Fibroblast of skin of left quadriceps (primary cell): ENCODE measurements at places on chromosomes 4 and X.
A peak's percentile ranks its signal among the peaks of the same experiment; 100 is the strongest.

- no peak for DNase-seq
These were observed 48.9 kb downstream of the CHIC2 start for GRCh38 chr4:54015423-54016030.

DNA sequence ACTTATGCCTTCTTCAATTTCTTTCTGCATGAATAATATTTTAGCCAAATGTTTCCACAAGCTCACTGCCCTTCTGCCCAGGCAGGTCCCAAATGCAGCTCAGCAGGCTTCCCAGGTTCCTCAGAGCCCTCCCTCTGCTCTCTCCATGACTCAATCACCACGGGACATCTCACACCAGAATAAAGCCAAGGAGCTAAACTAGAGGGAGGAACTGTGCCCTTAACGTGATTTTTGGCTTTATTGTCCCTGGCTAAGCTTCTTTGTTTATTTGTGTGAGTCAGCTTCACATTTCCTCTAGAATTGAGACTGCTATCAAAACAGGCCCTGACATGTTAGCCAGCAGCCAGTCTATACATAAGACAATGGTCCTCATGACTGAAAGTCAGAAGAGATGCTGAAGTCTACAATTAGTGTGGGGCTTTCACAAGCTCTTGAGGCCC is 186.4 kb upstream of the GALNT7 start:
- peak; percentile 20 for DNase-seq

DNA sequence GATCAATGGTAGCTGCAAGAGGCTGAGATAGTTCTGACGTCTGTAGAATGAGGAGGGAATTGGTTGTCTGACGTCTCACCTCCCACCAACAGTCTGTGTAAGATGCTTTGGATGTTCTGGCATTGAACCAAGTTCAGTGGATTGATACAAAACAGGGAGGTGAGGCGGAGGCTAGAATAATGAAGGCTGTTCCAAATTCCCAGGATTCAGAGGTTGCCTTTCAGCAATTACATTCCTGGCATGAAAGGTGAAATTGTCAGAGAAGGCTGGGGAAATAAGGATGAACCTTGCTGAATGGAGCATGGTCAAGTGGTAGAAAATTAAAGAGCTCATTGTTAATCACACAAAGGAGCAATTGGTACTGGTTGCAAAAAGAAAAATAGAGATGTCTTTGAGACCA is 241.6 kb downstream of the FBXW7 start:
- no peak for DNase-seq

DNA sequence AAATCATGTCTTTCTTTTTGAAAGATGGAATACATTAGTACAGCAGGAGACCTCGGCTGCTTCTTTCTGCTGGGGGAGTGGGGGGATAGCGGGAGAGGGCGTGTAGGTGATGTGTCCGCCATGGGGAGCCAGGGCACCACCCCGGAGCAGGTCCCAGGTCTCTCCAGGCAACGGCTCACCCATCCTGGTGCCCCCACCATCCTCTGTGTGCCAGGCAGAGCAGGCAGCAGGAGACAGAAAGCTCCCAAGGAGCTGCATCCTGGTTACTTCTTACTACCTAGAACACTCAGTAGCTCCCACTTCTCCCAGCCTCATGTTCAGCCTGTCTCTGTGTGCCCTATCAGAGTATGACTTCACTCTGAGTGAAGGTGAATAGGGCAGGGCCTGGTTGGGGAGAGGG is 23.6 kb downstream of the TNIP2 start:
- no peak for DNase-seq

- peak; percentile 36 for DNase-seq
These were observed 472.7 kb downstream of the ARAP2 start for GRCh38 chr4:35771571-35771970.

GRCh38 chr4:11483046-11483445 is 54.4 kb upstream of the HS3ST1 start:
- DNase-seq: no peak

GRCh38 chr4:8916906-8917305 is 45.3 kb upstream of the HMX1 start:
- no peak for DNase-seq

DNA sequence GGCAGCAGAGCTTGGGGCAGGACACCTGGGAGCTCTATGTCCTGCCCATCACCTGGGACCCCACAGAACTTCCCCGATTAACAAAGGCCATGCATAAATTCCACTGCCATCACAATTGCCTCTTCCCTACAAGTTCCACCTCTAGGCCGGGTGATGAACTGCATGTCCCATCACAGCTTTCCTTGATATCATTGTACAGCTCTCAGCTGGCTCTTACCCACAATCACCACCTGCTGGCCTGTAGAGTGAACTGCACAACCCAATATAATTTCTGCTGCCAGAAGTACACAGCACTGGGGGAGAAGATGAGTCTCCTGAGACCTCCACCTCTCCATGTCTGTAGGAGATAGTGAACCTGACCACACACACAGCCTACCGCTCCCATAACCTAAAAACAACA is 285.0 kb upstream of the AADAT start:
- no peak for DNase-seq

- DNase-seq: no peak
These were observed 148.9 kb upstream of the GALNT7 start for GRCh38 chr4:173019664-173020063.

GRCh38 chr4:13527981-13528820 is 16.1 kb downstream of the NKX3-2 start:
- no peak for DNase-seq

GRCh38 chrX:56812515-56813105 is 83.6 kb downstream of the NBDY start:
- DNase-seq: no peak

DNA sequence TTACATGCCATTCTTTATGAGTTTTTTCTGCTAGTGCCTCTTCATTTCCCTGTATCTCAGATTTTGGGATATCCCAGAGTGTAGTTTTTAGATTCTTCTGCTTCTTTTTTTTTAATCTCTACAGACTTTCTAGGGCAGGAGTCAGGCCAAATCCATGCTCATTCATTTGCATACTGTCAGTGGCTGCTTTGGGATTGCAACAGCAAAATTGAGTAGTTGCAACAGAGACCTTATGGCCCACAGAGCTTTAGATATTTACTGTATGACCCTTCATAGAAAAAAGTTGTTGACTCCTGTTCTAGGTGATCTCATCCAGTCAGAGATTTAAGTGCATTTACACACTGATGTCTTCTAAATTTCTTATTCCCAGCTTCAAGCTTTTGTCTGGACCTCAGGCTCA is 35.3 kb downstream of the ARFIP1 start:
- no peak for DNase-seq

DNA sequence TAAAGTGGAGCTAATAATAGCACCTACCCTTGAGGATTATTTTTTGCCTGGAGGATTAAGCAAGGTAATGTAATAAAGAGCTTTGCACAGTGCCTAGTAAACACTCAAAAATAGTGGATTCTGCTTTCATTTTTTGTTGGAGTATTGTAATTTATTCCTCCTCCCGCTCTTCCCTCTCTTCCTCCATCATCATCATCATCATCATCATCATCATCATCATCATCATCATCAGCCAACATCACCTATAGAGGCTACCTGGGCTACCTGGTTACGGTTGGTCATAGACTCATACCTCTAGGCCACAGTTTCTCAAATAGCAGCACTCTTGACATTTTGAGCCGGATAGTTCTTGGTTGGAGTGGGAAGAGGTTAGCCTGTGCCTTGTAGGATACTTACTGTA is 126.9 kb upstream of the TEX13A start:
- no peak for DNase-seq

GRCh38 chrX:50893466-50893865 is 17.1 kb upstream of the BMP15 start:
- no peak for DNase-seq

DNA sequence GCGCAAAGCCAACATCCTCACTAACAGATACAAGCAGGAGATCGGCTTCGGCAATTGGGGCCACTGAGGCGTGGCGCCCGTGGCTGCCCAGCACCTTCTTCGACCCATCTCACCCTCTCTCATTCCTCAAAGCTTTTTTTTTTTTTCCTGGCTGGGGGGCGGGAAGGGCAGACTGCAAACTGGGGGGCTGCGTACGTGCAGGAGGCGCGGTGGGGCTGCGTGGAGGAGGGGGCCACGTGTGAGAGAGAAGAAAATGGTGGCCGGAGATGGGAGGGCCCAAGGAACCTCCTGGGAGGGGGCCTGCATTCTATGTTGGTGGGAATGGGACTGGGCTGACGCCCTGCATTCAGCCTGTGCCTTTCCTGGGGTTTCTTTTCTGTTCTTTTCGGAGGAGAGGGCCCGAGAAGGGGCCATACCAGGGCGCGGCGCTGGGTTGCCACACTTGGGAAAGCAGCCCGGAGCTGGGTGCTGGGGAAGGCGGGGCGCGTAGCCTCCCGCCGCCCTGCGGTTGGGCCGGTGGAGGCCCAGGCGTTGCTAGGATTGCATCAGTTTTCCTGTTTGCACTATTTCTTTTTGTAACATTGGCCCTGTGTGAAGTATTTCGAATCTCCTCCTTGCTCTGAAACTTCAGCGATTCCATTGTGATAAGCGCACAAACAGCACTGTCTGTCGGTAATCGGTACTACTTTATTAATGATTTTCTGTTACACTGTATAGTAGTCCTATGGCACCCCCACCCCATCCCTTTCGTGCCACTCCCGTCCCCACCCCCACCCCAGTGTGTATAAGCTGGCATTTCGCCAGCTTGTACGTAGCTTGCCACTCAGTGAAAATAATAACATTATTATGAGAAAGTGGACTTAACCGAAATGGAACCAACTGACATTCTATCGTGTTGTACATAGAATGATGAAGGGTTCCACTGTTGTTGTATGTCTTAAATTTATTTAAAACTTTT is 4.5 kb downstream of the MID1IP1 start:
- no peak for DNase-seq

DNA sequence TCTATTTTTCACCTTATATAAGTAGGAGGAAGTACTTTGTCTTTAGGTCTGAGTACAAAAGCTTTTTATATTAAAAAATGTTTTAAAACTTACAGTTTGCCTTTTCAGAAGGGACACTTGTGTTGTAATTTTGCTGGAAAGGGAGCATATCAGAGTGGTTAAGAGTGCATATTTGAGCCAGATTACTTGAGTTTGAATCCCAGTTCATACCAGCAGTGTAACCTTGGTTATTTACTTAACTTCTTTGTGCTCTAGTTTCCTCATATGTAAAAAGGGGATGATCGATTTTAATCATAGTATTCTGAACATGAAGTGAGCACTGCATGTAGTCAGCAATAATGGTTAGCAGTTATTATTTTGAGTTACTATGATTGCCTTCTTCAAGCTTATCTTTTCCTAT is 78.3 kb upstream of the SLC4A4 start:
- DNase-seq: no peak

DNA sequence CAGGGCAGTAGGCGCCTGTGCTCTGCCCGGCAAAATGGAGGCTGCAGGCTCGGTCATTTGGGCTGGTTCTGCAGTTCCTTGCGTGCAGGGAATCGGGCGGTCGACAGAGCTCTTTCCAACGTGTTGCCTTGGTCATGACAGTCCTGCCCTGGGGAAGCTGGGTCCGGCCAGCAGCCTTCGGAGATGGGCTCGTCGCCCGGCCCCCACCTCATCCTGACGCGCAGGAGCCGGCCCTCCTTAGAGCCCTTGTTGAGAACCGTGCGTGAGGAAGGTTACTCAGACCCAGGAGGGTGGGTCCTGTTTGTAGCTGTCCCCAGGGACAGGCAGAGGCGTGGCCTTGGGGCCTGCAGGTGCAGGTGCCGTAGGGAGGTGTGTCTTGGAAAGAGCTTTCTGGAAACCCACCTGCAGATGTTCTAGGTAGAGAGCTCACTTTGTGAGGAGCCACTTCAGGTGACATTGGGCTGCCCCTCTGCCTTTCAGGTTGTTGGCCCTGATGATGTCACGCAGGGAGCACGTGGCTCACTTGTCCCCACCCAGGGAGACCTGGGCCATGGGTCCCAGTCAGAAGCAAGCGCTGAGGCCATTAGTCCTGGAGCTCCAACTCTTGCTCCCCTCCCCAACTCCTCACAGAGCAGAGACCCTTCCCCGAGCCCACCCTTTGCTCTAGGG is 15.2 kb upstream of the HGFAC start:
- DNase-seq: no peak

GRCh38 chrX:129698150-129698549 is 40.6 kb upstream of the XPNPEP2 start:
- DNase-seq: no peak

GRCh38 chr4:126242679-126243390 is 928.1 kb downstream of the FAT4 start:
- DNase-seq: no peak

- no peak for DNase-seq
These were observed 894.2 kb upstream of the INTU start for GRCh38 chr4:126738527-126738923.

DNA sequence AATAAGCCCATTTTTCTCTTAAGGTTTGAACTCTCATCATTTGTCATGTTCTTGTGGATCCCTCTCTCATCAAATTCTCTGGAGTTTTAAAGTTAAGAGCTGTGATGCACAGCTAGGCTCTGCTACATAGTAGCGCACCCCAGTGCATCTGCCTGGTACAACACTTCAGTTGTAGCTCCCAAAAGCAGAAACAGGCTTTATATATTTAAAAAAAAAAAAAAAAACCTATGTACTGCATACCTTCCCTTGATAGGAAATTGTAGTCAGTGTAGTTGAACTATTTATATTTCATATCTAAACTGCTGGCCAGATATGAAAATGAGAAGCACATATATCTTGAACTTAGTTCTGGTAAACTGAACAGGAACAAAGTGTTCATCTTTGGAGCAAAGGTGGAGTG is 131.4 kb downstream of the KLHL13 start:
- no peak for DNase-seq

DNA sequence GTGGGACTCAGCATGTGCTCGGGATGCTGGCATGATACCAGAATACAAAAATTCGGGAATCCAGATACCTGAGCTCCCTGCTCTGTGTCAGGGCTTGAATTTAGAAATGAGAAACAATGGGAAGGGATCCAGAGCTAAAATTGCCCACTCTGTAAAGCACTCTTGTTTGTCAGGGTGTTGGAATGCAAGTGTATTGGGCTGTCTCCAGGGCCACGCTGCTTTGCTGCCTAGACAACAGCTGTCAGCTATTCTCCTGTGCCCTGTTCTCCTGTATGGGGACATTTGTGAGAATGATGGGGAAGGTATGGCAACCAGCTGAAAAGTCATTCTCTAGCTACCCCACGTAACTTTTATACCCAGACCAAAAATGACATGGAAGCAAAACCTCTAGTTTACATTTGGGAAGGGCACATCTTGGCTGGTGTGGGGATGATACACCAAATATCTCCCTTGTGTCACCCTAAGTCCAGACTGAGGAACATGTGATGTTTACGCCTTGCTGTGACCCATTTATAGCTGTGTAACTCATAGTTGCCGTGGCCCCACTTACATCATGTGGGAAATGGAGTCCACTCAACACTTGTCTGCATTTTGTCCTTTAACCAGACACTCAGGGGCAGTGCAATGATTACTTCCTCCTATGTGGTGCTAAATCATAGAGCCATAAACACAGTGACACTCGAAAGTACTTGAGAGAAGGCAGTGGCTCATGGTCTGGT is 46.6 kb downstream of the SMPX start:
- DNase-seq: no peak

DNA sequence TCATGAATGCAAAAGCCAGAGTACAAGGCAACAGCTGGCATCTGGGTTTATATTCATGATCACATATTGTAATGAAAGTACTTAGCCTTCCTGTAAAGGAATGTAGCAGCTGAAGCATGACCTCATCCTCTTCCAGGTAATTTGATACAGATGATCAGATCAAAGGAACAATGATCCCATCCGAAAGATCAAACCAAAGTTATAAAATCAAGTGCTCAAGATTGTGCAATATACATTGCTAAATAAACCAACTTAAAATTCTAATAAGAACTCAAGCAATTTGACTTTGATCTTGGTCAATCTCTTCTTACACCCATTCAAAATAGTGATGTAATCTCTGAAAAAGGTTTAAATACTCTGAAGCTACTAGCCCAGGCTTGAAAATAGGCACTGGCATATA is 113.1 kb upstream of the INPP4B start:
- no peak for DNase-seq
